ENCODE measurements at places on chromosomes 11 and 22.
A peak's percentile ranks its signal among the peaks of the same experiment; 100 is the strongest.

GRCh38 chr11:81449588-81450156, 1284.0 kb downstream of the FAM181B start:
- no peak for DNase-seq

GRCh38 chr22:50169774-50170341, 673 bp upstream of the PANX2 start:
- DNase-seq, result peak; percentile 26

- peak; percentile 41 for DNase-seq
Observed at GRCh38 chr11:1260023-1260501, 37.2 kb downstream of the MUC5B start.

DNA sequence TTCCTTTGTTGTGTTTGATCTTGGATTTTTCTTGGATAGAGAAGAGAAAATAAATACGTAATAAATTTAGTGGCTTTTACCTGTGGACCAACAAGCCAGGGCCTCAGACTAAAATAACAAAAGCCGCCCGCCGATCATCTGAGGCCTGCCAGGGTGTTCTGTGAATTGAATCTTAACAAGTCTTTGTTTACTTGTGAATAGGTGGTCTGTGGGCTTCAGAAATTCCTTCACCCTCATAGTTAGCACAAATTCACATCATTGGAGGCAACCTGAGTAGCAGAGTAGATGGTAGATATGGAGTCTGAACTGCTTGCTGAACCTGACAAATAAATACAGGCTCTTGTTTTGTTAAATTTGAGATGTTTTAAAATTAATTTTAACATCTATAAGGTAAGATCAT, 176.3 kb upstream of the MTNR1B start:
- no peak for DNase-seq

DNA sequence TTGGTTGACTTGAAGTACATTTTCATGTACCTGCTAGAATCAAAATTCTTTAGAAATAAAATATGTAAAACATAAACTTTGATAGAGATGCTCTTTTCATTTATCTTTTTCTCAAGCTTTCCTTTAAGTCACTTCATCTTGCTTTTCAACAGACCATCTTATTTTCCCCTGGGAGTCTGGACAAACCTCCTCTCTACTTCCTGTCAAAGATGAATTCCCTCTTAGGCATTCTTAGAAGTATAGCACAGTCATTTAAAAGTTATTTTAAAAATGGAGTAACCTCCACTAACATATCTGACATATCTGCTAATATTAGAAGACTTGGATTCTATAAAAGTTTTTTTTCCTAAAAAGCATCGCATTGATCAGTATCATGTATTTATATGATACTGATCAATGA, 84.8 kb upstream of the PAX6 start:
- DNase-seq, result no peak

DNA sequence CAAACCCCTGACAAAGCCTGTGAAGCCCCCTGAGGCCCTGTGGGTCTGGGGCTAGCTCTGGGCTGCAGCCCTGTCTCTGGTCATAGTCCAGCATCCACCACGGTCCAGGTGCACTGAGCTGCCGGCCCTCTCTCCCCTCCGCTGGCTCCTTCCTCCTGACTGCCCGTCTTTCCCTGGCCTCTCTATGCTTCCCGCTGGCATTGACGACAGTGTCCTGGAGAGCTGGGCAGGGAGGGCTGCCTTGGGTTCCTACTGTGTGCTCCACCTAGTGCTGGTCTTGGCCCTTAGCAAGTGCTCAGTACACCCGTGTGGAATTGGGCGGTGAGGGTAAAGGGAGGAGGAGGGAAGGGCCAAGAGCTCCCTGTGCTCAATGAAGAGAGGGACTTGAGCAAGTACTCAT, 868 bp upstream of the MYEOV start:
- peak; percentile 25 for DNase-seq

DNA sequence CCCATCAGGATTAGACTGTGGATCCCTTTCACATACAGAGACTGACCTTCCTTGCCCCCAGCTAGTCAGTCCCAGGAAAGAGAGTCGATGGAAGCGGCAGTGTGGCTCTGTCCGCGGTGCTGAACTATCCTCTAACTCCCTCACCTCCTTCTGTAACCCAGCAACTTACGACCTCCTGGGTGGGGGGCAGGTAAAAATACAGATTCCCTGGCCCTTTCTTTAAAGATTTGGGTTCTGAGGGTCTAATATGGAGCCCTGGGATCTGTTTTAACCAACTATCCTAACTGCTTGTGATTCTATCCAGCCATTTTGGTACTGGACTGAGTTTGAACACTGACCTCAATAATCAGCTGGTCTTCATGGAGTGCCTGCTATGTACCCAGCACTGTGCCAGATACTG, 23.2 kb downstream of the MFNG start:
- no peak for DNase-seq

- no peak for DNase-seq
Observed at GRCh38 chr11:71329165-71329510, 76.8 kb upstream of the SHANK2 start.

DNA sequence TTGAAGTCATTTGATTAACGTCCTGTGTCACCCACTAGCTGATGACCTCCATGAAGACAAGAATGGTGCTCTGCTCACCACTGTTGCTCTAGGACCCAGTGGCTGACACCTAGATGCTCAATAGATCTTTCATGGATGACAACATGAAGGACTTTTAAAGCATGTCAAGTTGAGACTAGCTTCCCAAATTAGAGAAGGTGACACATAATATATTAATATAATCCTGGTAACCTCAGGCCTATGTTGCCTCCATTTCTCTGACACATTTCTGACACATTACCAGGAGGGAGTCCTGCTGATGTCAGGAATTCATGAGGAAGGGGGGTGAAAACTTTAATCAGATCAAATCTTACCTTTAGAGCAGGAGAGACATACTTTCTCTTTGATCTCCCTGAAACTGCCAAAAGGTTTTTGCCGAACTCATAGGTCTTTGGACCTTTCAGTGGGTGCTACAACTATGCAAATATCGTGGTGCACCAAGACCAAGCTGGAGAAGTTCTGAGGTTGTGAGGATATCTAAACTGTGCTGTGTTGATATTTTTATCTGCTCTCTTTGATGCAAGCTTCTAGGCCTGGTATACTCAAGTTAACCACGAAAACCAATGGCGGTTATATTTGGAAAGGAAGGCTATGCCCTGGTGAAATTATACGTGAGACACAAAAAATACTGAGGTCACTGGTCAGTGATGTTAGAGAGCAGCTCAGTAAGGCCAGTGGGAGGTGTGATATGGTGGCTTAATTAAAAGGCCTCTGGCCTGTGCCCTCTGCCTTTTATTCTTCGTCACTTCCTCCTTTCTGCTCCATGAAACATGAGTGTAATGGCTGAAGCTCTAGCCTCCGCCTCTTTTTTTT, 13.2 kb upstream of the AMPD3 start:
- no peak for DNase-seq

DNA sequence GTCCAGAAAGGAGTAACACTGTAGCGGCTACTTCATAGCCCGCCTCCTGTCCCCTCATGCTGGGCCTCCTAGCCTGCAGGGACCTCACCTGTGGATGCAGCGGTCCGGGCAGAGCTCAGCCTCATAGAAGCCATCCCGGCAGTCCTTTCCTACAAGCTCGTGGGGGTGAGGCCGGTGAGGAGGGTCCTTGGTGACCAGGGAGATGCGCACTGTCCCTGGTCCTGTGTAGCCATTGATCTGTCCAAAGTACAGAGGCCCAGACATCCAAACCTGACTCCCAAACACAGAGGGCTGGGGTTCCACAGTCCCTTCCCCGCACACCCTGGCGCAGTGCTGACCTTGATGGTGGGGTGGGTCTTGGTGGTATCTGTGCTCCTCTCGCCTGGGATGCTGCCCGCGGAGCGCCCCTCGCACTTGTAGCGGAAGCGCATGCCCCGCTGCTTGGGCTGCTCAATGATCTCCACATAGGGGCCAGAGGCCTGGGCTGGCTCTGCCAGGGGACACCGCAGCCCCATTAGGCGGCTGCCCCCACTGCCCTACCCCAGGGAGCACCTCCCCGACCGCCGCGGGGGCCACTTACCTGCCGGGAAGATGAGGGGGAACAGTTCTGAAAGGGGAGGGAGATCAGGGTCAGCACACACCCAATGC, 993 bp downstream of the RELA start:
- no peak for DNase-seq

DNA sequence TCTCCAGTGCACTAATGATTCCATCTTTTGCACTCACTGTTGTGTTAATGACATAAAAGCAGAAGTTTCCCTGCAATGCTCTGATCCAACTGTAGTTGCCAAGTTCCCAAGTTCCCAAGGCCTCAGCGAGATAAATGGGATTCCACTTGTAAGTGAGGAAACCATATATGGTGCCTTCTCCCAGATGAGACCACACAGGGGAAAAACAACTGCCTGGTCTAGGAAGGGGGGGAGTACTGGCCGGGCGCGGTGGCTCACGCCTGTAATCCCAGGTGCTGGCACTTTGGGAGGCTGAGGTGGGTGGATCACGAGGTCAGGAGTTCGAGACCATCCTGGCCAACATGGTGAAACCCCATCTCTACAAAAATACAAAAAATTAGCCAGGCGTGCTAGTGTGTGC, 23.3 kb upstream of the RELA start:
- no peak for DNase-seq

DNA sequence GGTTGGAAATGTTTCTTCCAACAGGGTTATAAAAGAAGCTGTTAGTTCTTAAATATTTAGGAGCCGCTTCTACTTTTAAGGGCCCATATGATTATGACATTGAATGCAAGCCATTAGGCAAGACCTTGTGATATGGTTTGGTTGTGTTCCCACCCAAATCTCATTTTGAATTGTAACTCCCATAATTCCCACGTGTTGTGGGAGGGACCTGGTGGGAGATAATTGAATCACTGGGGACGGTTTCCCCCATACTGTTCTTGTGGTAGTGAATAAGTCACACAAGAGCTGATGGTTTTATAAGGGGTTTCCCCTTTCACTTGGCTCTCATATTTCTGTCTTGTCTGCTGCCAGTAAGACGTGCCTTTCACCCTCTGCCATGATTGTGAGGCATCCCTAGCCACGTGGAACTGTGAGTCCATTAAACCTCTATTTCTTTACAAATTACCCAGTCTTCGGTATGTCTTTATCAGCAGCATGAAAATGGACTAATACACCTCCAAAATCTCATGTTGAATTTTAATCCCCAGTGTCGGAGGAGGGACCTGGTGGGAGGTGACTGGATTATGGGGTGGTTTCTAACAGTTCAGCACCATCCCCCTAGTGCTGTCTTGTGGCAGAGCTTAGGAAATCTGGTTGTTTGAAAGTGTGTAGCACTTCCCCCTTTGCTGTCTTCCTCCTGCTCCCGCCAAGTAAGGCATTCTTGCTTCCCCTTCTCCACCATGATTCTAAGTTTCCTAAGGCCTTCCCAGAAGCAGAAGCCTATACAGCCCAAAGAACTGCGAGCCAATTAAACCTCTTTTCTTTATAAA, 4.3 kb downstream of the CD59 start:
- peak; percentile 74 for DNase-seq

DNA sequence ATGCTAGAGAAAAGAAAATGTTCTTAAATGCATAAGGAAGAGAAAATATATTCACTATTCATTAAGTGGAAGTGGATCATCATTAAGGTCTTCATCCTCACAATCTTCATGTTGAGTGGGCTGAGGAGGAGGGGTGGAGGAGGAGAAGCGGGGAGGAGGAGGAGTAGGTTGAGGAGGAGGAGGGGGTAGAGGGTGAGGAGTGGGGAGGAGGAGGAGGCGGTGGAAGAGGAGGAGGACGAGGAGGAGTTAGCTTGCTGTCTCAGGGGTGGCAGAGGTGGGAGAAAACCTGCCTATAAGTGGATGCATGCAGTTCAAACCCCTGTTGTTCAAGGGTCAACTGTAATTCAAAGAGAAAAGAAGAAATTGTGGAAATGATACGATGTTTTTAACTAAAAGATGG, 71.6 kb downstream of the MYEOV start:
- DNase-seq, result no peak

GRCh38 chr11:64809781-64810241, 540 bp downstream of the MEN1 start:
- peak; percentile 8 for DNase-seq

DNA sequence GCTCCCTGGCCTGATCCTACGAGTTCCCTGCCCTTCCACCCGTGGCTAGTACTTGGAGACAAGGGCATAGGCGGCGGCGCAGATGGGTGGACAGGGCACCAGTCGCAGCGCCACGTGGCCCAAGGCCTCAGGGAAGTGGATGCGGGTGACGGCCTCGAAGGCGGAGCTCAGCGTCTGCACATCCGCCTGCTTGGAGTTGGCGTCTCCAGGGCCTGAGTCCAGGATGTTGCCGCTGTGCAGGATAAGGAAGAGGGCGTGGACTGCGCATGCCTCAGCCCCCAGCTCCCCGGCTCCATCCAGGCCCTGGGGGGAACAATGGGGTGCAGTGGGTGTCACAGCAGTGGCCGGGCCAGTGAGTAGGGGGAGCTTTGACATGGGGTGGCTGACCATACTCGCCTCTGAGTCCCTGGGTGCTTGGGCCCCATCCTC, 6.6 kb downstream of the PITPNM1 start:
- DNase-seq, result no peak

DNA sequence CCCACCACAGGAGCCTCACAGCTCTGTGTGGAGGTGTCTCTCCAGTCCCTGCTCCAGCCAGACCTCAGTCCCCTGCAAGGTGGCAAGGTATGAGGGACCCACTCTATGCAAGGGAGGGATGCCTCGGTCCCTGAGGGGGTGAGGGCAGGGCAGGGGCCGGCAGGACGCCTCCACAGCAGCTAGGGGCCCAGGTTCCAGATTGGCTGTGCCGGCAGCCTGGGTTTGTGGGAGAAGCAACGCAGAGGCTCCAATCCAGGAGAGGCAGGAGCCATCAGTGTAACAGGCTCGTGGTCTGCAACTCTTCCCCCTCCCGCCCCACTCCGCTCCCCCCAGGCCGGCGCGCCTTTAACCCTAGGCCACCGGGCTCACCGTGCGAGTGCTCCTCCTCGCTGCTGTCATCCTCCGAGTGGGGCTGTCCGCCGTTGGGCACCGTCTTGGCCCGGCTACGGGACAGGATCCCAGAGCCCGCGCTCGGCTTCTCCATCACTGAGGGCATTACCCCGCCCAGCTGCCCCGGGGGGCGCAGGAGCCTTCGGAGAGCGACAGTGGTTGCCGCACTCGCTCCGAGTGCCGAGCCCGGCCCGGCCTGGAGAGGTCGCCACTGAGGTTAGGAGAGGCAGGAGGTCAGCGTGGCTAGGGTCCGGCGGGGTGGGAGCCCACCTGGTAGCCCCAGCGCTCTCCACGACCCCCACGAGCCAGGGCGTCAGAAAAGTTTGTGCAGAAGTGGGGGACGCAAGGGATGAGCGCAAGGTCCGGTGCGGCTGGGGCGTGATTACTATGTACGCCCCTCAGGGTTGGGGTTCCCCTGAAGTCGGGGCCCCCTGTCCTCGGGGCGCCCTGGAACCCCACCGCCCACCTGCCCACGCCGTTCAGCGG, 765 bp downstream of the RCOR2 start:
- no peak for DNase-seq

- DNase-seq, result no peak
Observed at GRCh38 chr11:10394229-10395101, 60.6 kb upstream of the AMPD3 start.

- DNase-seq, result no peak
Observed at GRCh38 chr22:20084547-20085413, 4.7 kb downstream of the DGCR8 start.

DNA sequence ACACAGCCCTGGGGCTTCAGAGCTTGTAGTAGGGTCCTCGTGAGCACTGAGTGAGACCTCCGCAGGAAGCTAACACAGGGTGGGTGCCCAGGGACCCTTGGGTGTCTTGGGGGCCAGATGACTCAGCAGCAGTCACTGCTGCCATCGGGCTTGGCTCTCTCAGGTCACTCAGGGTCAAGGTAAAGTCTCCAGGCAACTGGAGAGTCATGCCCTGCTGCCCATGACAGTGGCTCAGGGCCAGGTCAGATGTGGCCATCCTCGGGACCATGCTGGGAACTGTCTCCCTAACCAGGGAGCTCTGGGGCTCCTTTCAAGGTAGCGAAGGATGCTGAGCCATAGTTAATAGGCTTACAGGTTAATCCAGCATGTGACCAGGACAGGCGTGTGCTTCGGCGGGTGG, 44.4 kb upstream of the SLC22A12 start:
- DNase-seq, result no peak
